Chondrocyte (in vitro differentiated cells): ENCODE measurements at places on chromosomes 7 and 10. TPM values are rescaled to one million over a fixed set of nuclear protein-coding genes. Genes with fewer than 3 reads are reported as not detected.

DNA sequence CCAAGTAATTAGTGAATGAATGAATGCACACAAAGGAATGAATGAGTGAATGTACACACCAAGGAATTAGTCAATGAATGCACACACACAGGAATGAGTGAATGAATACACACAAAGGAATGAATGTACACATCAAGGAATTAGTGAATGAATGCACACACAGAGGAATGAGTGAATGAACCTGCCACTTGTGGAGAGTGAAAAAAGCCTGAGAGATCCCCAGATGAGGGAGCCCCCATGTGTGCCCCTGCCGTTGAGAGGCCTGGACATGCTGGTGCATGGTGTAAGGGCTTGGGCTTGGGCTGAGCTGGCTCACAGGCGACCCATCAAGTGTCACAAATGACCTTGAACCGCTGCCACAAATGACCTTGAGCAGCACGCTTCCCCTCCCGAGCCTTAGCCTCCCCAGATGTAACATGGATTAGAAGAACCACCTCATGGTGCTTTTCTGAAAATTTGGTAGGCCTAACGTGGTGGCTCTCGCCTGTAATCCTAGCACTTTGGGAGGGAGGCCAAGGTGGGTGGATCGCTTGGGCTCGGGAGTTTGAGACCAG lies 46.2 kb downstream of the GTF2IRD1 start:
- DNase-seq: no peak

DNA sequence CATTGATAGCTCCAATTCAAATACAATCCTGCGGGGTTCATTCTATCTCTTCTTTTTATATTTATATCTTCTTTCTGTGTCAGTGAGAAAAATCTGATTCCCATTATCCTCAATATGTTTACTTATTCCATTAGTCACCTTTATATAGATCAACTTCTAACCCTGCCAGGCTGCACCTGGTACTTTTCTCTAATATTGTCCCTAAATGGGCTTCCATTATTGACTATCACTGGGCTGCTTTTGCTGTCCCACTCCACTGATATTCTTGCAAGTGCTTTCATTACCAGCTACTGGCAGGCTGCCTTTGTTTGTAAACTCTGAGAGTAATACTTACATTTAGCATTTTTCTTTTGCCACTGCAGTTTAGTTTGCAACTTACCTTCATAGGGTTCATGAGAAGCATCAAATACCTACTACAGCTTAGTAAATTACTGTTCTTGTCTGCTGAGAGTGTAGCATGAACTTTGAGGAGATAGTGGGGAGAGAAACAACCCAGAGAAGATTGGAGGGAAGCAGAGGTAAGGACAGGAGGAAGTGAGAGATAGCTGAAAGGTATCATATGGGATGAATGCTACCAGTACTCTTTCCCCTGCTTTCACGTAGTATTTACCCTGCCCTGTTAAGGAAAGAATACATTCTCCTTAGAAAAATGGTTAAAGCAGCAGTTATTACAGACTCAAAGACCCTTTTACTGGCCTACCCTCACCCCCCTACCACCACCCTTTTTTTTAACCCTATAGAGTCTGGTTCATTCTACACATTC lies 119.1 kb downstream of the PHTF2 start:
- DNase-seq: no peak

DNA sequence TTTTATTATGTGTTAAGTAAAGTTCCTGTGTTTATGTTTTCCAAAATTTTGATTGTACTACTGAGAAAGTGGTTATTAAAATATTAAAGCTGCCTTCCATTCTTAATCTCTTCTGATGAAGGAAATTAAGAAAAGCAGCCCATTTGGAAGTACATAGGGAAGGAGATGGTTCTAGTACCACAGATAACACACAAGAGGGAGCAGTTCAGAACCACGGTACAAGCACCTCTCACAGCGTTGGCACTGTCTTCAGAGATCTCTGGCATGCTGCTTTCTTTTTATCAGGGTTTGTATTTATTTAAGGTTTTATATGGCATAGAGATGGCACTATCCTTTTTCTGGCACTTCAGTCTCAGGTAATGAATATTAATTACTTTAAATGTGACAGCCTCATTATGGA lies 111.6 kb downstream of the PHTF2 start:
- no peak for DNase-seq

The AZGP1 gene
- total RNA-seq: not detected in 3 replicates

The TMEM225B gene
- 0.56 to 1.8 TPM (median 0.75 TPM) in 3 replicates for total RNA-seq
